ENCODE measurements at places on chromosomes 7 and 10.

DNA sequence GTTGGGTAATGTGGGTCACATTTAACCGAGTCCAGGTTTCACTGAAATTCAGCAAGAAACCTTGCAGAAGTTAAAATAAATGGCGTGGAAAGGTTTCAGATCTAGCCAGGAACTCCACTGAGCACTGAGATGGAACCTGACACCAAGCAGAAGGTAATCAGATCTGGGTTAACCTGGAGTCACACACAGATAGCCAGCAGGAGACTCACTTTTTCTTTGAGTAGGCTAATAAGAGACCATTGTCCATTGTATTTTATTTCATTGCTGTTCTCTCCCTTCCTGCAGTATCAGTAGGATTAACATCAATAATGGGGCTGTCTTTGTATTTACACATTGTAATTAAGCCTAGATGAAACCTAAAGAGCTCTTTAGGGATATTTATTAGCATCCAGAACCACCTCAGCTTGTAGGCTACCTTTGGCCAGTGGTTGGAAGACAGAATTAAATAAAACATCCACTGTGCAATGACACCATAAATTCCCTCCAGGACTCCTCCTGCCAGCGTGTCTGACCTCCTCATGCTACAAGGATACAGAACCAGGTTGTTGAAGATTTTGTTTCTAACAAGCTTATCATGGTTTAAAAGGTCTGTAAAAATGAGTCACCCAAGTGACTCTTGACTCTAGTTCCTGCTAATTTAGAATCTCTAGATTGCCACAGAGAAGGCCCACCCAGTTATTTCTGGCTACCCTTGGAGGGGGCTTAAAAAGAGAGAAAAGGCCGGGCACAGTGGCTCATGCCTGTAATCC, 151.1 kb downstream of the SORCS1 start:
- DNase-seq = no peak

DNA sequence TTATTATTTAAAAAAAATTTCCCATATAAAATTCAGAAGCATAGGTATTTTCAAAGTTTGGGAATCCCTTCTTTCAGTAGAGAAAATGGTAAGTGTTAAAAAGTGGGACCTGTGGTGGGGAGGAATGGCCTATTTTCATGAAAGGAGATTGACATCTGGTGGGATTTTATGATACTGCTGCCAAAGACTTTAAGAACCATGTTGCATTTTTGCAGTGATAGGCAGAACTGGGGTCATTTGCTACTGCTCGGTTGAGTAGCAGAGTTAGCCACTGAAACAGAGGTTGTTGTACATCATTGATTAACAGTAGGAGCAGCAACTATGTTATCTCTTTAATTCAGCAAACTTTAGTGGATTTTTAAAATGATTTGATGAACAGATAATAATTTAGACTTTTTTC, 4.4 kb downstream of the BICC1 start:
- DNase-seq = no peak

- DNase-seq = no peak
These were observed 8.9 kb downstream of the GIGYF1 start for GRCh38 chr7:100685049-100685605.

DNA sequence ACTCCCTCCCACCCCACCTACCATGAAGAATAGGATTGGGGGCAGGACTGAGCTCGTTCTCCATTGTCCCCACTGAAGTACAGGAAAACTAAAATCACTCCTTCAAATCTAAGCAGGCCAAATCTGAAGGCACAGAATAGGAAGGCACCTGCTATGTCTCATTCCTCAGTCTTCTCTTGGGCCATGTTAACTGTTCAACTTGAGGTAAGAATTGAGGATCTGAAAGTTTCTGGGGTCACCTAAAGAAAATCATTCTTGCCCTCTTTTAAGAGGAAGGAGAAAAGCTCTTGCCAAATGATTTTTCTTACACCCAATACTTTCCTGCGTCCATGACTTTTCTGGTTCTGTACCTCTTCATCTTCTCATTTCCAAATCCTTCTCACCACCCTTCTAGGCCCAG, 4.9 kb downstream of the CPN1 start:
- DNase-seq = no peak

DNA sequence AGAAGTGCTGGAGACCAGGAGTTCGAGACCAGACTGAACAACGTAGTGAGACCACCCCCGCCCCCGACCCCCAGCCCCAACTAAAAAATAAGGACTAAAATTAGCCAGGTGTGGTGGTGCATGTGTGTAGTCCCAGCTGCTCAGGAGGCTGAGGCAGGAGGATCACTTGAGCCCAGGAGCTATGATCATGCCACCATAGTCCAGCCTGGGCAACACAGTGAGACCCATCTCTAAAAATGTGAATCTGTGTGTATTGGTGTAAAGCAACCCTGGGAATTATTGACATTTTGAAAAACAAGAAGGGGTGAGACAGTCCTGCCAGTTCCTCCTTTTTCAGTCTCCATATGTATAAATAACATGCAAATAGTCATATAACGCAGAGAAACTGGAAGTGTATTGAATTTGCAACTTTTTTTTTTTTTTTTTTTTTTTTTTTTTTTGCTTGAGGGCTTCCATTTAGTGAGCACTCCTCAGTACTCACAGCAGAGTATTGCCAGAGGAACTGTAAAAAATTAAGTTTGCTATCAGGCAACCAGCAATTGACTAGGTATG, 3.4 kb upstream of the ITGB1 start:
- no peak for DNase-seq

GRCh38 chr7:24701261-24702235, 55.7 kb downstream of the GSDME start:
- no peak for DNase-seq

DNA sequence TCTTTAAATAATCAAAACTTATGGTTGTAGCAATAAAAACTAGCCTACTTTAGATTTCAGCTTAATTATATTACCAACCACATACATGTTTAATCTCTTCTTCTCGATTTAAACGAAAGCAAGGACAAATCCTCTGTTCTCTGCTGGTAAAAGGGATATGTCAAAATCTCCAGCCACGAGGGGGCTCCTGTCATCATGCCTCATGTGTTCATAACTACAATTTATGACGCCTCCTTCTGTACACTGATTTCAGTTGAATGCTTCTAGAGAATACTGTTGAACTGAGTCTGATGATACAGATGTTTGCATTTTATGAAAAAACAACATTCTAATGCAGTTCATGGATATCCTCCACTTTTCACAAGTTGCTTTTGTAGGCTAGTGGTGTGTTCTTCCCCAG, 220.0 kb upstream of the DPP6 start:
- DNase-seq = no peak

DNA sequence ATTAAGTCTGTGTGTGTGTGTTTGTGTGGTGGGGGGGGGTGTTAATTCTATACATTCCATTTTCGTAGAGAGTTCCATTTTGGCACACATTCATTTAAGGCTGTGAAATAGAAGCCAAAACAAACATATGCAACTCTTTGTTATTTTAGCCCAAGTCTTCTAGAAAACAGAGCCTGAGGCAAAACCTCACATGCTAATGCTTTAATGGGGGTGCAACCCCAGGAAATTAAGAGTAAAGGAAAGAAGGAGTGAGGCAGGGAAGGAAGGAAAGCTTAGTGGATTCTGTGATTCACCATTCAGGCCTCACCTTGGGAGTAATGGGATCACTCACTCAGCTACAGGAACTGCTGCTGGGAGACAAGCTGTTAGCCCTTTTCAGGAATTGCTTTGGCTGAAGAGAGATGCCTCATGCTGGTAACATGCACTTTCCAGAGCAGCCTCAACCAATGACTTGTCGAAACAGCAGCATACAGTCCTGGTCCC, 73.0 kb upstream of the CTTNBP2 start:
- no peak for DNase-seq

DNA sequence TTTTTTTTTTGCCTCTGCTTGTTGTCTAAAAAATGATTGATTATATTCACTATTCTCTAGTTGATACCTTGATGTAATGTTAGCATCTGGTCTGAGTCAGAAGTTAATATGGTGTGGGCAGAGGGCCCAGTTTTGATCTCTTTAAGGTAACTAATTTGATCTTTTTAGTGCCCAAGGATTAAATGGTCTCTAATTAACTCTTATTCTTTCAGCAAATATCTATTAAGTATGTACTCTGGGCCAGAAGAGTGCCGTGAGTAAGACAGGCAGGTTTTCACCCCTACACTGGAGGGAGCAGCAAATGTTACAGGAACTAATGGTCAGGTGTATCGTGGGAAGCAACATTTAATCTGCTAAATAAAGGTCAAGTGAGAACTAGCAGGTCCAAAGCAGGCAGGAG, 144.6 kb upstream of the COL1A2 start:
- no peak for DNase-seq

DNA sequence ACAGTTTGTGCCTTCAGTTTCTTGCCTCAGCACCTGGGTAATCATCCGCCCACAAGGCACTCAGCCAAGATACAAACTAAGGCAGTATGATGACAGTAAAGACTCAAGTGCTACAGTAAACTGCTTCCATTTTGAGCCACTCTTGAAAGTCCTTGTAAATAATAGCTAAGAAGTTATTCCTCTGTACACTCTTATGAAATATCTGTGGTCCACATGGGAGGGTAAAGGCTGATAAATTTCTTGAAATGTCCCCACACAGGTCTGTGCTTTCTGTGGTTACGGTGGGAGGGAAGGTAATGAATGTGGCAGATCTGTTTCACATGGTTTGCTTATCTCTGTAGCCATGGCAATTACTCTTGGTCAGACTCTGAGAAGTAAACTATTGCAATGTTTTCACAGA, 551.0 kb upstream of the ZWINT start:
- DNase-seq = no peak

DNA sequence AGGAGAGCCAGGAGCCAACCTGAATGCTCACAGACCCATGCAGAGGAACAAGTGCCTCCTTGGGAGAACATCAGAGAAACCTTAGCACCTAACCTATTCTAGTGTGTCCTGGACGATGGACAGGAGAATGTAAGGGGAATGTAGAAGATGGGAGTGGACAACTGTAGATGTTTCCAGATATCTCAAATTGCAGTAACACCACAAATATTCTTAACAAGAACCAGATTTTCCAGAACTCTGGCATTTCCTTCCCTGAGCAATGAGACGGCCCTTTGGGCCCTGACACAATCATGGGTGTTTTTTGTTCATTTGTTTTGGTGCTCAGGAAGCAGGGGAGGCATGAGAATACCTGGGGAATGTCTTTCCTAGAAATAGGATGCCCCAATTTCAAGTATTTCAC, 196.1 kb upstream of the PRSS1 start:
- DNase-seq = no peak

GRCh38 chr10:63431962-63432797, 33.6 kb downstream of the JMJD1C start:
- DNase-seq = no peak

- DNase-seq = no peak
These were observed 119.5 kb downstream of the RNF216 start for GRCh38 chr7:5661942-5662341.

DNA sequence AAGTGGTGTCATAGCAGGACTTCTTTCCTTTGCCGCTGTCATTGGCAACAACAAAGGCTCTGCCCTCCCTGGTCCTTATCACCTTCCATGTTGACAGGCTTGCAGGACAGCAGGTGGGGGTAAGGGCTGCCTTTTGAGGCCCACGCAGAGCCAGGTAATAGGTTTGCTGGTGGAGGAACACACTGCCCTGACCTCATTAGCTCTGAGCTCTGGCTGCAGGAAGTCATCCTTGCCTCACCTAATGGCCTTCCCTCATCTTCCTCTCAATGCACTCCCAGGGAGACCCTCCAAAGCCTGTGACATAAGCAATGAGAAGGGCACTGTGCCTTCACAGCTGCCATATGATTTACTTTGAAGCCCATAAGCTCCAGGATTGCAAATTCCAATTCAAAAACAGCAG, 1205.2 kb upstream of the AUTS2 start:
- DNase-seq = no peak

GRCh38 chr7:107119376-107120105, 49.3 kb upstream of the HBP1 start:
- no peak for DNase-seq

DNA sequence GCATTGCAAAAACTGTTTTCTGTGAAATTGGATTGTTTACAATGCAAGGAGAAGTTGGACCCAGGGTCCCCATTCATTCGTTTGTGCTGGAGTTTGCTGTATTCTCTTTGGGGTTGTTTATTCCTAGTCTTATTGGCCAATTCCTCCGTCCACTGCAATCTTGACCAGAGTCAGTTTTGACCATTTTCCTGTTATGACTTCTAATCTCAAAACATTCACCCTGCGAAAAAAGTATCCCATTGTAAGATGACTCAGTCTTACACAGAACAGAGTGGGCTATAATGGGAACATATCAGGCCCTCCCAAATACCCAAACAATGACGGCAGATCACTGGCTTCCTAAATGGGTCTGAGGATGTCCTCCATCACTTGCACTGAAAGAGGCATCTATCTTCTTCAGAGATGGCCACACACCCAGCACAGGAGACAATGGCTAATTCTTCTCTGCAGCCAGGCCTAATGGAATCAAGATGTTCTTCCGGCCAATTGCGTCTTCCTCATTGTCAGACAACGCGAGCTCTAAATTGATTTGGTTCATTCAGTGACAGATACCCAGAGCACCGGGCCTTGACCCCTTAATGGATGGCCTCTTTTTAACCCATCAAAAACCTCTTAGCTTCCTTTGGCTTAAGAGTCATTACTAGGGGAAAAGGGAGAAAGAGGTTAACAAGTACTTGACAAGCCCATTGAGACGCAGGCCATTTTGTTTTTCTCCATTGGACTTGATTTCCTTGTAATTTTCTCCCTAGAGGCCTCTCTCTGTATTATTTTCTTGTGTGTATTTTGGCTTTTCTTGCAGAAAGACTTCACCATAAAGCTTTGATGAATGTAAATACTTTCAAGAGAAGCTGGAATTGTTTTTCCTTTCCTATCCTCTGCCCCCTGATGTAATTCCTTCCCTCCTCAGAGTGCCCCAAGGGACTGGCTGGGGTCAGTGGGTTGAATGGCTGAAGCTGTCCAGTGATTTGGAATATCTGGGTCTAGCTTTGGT, 129.6 kb downstream of the PRPF18 start:
- DNase-seq = no peak
